Activated CD4-positive, alpha-beta T cell treated with anti-CD3 and anti-CD28 coated beads for 48 hours (primary cell): ENCODE measurements at places on chromosomes 2 and 18.

GRCh38 chr2:37323781-37324535 is 675 bp downstream of the PRKD3 start:
- peak; percentile 53 for DNase-seq

GRCh38 chr2:228735697-228736096 is 535.4 kb downstream of the PID1 start:
- no peak for DNase-seq

- no peak for DNase-seq
These were observed 291.8 kb downstream of the ICOS start for GRCh38 chr2:204228169-204228886.

DNA sequence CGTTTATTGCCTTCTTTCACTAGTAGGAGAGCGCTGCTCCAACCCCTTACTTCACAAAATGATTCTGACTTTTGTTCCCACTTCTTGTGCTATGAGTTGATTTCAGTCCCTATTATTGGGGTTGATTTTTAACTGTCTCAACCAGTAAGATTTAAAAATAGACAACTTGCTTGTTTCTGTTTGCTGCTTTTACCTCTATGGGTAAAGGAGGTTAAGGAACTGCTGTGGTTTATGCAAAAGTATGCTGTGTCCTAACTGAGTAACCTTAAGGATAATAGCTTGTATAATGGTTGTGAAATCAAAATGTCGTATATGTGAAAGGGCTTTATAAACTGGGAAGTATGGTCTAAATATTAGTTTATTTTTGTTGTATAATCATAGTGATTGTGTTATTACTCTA is 22.6 kb downstream of the ALMS1 start:
- no peak for DNase-seq

DNA sequence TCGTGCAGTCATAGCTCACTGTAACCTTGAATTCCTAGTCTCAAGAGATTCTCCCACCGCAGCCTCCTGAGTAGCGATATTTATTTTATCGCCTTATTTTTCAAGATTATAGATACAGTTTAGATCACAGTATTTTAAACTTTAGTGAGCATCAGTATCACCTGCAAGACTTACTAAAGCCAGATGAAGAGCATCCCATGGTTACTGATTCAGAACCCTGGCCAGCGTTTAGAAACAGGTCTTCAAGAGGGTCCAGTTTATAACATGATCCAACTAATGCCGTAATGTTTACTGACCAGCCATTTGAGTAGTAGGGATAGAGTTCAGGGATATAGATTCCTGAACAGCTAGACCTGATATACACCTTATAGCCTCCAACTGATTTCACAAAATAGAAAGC is 146.1 kb downstream of the DCC start:
- DNase-seq, result no peak
